ENCODE measurements at places on chromosomes 16 and 17.

DNA sequence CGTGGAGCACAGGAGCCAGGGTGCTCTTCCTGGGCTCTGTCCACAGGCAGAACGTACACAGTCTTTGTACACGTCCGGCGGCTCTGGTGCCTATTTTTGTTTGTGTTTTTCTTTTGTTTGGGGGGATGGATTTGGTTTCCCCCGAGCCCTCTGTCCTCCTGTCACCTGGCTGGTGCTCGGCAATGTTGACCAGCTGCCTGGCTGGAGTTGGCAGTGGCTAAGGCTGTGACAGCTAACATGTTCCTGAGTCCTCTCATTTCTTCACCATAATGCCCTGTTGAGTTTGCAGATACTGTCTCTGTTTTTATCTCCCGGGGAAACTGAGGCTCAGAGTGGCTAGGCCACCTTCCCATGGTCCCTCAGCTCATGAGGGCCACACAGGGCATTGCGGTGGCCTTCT is 25.7 kb downstream of the MAPT start:
- DNase-seq: no peak

GRCh38 chr17:2847381-2848333 is 51.4 kb downstream of the RAP1GAP2 start:
- no peak for DNase-seq

DNA sequence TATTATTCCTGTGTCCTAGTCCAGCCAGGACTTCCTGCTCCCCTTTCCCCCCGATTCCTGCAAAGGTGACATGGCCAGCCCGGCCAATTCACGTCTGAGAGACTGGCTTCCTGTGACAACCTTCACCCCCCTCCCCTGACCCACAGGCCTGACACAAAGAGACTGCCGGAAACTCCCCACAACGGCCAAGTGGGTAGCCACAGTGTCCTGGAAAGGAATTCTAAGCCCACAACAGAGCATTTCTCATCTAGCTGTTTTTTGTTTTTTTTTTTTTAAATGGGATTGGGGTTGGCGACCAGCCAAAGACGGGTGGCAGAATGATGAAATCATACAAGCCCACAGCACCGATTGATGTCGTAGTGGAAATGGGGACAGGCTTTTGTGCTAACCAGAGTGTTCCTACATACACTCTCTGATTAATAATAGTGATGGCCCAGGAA is 2.8 kb upstream of the XAF1 start:
- DNase-seq: peak; percentile 6

GRCh38 chr16:88938777-88939244 is 38.2 kb downstream of the CBFA2T3 start:
- DNase-seq: no peak

DNA sequence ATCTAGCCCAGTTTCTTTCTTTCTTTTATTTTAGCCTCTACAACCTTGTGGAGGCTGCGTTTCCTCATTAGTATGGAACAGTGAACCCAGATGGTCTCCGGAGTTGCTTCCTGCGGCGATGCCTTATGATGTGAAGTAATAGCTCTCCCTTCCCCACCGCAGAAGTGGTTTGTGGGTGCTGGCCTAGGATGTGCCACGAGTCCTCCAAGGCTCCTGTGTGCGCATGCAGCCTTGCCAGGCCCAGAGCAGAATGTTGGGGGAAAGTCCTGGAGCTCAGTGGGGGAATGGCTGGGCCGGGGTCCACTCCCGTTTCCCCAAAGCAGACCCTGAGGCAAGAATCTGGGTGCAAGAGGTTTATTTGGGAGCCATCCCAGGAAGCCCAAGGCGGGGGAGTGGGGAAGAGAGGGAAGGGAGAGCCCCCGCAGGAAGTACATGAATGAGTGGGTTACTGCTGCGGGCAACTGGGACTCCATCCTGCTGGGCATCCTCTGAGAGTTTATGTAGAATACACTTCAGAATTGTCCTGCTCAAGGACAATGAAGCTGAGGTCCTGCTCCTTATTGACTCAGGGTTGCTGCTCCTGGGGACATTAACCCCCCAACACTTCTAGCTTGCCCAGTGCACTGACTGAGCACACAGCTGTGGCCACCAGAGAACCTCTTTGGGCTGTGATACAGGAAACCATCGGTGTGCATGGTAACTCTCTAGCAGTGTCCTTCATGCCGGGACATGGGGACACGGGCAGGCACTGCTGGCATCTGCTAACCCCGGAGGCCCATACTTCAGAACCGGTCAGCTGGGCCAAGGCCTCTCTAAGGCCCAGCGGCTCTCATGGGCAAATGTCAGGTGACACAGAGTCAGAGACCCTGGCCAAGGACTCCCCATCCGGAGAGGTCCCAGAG is 3.7 kb upstream of the HCRT start:
- DNase-seq: no peak

- DNase-seq: no peak
Observed at GRCh38 chr17:70183508-70183907, 14.2 kb downstream of the KCNJ2 start.

- DNase-seq: no peak
Observed at GRCh38 chr16:60279061-60279665, 1545.0 kb upstream of the GOT2 start.

DNA sequence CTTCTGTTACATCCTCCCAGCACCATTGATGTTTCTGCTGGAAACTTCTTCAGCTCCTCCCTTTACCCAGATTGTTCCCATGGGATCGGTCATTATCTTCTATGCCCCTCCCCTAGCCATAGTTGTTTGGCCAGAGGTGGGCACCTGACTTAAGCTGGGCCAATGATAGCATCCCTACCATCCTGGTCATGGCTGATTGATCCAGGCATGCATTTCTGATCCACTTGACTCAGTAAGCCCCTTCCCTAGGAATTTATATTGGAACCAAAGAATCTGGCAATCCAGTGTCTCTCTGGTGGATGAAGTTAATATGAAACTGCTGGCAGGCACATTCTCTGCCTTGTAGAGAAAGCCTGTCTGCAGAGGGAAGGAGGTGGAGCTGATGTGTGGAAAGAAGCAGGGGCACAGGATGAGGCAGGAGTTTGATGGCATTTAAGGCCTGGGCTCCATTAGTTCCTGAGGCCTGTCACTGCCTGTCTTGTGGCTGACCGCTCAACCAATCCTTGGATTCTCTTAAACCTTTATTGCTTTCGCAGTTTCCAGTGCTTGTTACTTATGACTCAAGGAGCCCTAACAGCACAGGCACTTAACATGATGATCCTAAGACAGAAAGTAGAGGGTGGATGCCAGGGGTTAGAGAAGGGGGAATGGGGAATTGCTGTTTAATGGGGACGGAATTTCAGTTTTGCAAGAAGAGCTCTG is 152.4 kb downstream of the ABCC12 start:
- DNase-seq: peak; percentile 87

DNA sequence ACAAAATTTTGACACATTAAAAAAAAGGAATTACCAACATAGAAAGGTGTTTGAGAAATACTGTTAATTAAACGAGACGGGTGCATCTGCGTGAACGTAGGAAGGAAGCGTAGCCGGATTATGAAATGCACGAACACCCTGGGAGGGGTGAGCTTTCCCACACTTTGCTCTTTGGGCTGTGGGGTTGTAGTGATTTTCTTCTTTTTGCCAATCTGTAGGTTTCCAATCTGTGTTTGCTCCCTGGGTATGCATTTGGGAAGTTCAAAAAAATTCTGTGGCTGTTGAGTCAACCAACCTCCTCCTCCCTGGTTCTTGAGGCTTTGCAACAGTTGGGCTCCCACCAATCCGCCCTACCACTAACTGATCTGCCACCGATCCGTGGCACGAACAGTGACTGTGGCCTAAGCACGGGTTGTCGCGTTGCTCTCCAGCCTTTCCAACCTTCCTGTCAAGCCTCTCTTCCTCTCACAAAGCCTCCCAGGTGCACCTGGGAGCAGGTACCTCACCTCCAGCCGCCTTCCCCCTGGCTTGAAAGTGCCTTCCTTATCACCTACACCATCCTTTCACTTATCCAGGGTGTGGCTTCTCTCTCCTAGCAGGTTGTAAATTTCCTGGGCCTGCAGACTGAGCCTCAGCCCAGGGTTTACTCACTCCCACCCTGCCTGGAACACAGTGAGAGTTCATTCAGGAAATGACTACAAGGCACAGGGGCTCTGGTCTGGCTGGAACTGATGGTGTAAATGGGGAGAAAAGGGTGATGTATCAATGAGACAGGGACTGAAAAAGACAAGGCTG is 16.6 kb downstream of the RTN4RL1 start:
- no peak for DNase-seq

DNA sequence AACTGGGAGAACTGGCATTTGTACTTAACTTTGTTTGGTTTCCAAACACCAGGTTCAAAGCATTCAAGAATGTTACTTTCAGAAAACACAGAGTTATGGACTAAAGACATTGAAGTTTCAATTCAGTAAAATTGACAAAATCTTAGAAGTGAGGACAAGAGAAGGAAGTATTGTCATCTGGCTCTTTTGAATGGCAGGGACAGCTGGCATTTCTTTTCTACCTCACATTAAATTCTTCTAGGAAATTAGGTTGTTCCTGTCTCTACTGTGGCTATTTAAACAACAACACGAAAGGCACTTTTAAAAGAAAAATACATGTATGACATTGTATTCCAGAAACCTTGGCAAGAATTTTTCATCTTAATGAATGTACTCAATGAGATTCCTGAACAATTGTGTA is 600.0 kb upstream of the CA10 start:
- no peak for DNase-seq

GRCh38 chr17:33901085-33901484 is 354.0 kb upstream of the CCL2 start:
- no peak for DNase-seq

- DNase-seq: peak; percentile 51
Observed at GRCh38 chr16:9049241-9049640, 42.2 kb upstream of the HAPSTR1 start.

GRCh38 chr16:72241008-72241407 is 69.1 kb upstream of the PMFBP1 start:
- no peak for DNase-seq

DNA sequence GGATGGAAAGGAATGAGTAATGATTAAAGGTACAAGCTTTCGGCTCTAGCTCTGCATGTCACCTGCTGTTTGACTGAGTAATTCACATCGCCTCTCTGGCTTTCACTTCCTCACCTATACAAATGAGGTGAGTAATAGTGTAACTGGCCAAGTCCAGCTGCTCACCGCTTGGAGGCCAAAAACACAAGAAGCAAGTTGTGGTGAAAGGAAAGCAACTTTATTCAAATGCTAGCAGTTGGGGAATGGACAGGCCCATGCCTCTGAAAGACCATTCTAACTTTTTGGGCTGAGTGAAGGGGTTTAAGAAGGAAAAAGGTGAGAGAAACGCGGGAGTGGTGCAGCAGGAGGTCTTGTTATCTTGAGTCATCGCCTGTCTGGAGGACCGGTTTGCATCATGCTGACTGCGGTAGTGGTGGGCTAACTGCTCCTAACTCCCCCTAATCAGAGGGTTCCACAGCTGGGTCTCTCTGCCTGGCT is 45.7 kb upstream of the CSNK2A2 start:
- peak; percentile 90 for DNase-seq

- no peak for DNase-seq
Observed at GRCh38 chr17:58279016-58279711, 1.6 kb downstream of the MPO start.

DNA sequence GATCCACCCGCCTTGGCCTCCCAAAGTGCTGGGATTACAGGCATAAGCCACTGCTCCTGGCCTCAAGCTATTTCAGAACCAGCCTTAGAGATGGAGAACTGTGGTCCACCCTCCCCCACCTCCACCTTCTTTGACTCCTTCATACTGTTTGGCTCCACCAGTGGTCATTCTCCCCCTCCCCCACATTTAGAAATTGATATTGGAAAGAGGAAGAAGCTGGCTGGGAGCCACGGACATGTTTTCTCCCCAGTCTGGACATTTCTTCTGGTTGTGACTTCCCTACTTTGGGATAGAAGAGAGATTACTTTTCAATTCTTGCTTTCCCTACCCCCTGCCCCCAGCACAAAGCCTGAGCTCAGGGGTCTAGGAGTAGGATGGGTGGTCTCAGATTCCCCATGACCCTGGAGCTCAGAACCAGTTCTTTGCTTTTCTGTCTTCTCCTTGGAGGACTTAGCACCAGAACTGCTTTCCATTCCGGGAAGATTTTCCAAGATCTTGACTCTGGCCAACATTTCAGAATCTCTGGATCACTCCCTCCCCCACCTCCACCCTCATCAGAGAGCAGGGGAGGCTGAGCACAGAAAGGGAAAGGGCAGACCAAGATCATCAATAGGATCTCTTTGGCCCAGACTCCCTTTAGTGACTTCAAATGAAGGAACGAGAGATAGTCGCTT is 16.3 kb downstream of the CAVIN1 start:
- no peak for DNase-seq
